ENCODE measurements at places on chromosomes 6 and 20.

DNA sequence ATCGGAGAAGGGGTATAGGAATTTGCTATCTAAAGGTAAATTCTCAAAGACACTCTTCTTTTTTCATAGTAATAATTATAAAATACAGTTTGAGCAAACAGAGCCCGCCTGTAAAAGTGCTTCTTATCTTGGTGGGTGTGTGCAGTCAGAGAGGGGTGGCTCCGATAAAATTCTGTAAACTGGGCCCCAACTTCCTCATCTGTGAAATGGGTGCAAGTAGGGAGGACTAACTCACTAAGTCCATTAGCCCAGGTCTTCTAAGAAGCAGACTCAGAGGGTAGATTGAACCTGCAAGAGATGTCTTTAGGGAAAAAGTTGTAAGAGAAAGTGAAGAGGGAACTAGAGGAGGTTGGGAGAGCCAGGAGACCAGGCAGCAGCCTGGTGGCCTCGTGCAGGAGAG, 245.8 kb upstream of the RREB1 start:
- no peak for DNase-seq

GRCh38 chr20:11344939-11345338, 572.8 kb upstream of the BTBD3 start:
- DNase-seq: no peak

DNA sequence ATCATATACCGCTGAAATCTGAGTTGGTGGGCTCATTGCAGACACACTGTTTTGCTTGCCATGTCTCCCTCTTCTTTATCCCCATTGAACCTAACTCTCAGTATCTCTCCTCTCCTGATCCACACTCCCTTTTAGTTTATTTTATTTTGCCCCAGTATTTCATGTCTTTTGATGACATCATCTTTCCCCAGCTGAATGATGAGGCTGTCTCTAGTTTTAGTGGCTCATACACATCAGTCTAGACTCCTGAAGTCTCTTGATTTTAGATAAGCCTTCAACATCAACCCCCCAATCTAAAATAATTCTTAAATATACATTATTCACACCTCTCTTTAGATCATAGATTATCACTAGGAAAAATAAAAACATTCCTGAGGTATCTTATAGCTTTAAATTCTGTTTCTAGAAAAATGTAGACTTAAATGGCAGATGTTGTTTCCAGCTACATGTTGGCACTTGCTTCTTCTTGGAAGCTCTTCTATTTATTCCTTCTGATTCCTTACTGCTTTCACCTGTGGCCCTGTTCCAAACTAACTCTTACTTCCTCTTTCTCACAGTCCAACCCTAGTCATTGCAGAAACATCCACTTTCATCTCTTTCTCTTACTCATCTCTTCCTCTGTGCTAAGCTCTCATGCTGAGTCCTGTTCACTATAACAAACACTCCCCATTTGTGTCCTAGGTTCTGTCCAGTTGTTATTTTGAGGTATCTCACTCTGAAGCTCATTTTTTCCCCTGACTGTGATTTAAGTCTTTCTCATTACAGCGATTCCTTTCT, 191.9 kb upstream of the SLC35B3 start:
- DNase-seq: no peak

GRCh38 chr6:46781478-46782378, 11.5 kb upstream of the MEP1A start:
- no peak for DNase-seq

GRCh38 chr20:44908987-44909871, 631 bp upstream of the PABPC1L start:
- DNase-seq: no peak

DNA sequence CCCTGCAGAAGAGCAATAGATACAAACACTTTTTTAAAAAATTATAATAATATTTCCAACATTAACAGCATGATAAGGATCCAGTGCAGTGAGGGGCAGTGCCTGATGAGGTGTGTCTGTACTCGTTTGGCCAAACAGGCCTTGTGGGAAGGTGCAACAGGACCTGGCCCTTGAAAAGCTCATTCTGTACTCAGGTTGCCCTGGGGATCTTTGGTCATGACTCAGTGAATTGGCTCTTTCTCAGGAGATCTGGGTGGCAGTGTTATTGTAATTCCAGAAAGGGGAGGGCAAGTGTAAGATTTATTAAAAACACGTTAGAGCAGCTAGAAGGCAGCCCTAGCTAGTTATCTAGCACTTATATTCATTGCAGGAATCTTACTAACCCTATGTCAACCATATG, 2.9 kb upstream of the SPINT3 start:
- no peak for DNase-seq

- no peak for DNase-seq
Measured at GRCh38 chr6:150755524-150755923, 110.0 kb upstream of the MTHFD1L start.

DNA sequence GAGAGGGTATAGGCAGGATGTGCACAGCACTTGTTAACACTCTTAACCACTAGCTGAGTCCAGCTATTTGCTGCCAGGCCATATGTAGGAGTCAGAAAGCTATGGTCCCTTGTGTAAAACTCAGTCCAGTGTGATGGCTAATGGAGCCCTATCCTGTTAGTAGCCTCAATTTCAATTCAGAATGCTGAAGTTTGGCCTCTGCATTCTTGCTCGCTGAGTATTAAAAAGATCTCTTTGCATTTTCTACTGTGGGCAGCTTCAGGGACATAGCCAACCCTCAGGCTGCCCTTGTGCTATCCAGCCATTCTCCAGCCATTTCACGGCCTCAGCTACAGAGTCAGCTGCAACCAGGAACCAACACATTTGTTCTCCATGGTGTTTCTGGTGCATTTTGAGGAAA, 92.5 kb downstream of the SPTLC3 start:
- no peak for DNase-seq

GRCh38 chr6:157254538-157254937, 68.8 kb downstream of the TMEM242 start:
- no peak for DNase-seq

- DNase-seq: no peak
Measured at GRCh38 chr6:74557236-74557635, 648.6 kb downstream of the COL12A1 start.

DNA sequence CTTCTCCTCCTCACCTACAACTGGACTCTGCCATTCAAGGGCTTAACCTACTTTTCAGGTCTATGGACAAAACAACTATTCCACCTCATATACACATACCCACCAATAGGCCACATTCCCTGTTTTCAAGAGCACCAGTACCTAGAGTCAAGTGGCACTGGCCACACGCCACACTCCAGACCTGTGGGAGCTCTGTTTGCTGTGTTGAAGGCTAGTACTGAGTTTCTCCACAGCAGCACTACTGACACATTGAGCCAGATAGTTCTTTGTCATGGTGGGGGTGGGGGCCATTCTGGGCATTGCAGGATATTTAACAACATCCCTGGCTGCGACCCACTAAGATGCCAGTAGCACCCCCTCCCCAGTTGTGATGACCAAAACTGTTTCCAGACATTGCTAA, 84.1 kb downstream of the RALGAPA2 start:
- DNase-seq: no peak

DNA sequence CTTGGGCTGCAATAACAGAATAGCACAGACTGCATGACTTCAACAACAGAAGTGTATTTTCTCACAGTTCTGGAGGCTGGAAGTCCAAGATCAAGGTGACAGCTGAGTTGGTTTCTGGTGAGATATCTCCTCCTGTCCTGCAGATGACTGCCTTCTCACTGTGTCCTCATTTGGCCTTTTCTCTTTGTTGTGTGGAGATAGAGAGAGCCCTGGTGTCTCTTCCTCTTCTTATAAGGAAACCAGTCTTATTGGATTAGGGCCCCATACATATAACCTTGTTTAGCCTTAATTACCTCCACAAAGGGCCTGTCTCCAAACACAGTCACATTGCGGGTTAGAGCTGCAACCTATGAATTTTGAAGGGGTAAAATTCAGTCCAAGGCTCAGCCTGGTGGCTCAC, 57.0 kb upstream of the BMP6 start:
- DNase-seq: no peak

DNA sequence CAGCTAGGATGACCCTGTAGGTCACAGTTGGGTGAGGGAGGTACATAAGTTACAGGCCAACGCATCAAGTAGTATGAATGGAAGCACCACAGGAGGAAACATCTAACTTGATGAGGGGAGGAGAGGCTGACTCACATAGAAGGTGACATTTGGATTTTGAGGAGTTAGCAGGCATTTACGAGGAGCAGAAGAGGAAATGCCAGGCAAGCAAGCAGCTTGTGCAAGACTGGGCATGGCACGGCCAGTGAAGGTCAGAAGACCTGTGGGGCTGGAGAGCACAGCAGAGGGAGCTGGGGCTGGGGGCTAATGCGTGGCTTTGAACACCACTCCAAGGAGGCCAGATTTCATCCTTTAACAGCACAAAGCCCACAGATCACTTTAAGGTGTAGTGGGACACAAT, 37.8 kb downstream of the MUC22 start:
- DNase-seq: no peak

DNA sequence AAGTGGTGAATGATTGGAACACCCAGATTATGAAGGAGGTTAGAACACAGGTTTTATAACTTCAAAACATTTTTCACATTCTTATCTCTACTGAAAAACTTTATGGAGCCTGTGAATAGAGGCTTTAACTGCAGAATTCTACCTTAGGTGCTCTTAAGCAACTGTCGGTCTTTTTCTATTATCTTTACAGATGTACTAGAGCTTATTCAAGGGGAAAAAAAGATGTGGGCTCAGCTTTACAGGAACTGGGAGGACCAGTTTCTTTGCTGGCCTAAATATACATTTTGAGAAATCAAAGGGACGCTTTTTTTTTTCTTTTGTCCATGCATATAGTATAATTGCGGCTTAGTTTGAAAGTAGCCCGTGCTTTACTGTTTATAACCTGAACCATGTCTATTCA, 58.9 kb downstream of the UST start:
- no peak for DNase-seq

DNA sequence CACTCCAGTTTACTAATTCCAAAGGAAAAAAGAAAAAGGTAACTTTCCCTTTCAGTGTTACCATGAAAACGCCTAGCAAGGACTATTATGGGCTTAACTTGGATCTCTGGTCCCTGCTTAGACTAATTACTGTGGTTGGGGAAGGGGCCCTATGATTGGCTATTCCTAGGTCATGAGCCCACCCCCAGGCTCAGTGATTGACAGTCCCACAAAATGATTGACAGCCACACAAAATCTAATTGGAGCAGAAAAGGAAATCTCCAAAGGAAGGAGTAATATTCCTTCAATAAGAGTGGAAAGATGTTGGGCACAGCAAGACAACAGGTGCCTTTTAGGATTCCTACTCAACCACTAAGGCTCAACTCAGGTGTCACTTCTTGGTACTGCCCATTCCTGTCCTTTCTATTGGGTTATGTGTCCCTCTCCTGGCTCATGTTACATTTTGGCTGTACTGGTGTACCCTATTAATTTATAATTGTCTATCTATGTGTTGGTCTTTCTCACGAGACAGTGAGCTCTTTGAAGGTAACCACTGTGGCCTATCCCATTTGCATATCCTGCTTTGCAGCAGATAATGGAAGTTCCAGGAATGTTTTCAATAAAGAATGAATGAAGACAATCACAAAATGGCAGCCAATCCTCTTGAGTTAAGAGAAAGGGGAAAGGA, 5.5 kb upstream of the UTRN start:
- no peak for DNase-seq

All from stimulated activated CD8-positive, alpha-beta memory T cell treated with anti-CD3 and anti-CD28 coated beads, Interleukin-7, amount 100 ng/mL, for 1 hour (primary cell).